ENCODE measurements at places on chromosomes 4 and X.

- no peak for DNase-seq
Measured at GRCh38 chrX:48864210-48864609, 28.8 kb upstream of the PCSK1N start.

DNA sequence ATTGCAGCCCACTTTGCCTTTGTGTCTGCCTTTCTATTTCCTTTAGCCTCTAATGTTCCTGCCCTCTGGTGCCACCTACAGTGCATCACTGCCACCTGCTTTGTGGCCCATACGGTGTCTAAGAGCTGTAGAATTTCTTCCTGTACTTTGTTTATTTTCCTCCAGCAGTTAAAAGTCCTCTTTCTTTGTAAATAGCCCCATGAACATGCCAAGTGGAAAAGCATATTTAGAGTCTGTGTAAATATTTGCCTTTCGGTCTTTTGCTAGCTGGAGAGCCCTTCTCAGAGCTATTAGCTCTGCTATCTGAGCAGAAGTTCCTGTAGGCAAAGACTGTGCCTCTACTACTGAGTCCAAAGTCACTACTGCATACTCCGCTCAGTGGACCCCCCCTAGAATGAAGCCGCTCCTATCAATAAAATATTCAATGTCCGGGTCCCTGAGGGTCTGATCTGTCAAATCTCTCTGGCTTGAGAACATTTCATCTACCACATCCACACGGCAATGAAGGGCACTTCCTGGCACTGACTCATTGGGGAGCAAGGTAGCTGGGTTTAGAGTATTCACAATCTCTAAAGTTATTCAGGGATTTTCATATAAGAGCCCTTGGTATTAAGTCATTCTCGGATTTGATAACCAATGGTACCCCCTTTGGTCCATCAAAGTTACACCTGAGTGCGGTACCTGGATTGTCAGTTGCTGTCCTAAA, 36.3 kb downstream of the SULT1E1 start:
- DNase-seq = no peak

- DNase-seq = no peak
Measured at GRCh38 chr4:89298788-89299152, 8.8 kb downstream of the GPRIN3 start.

GRCh38 chrX:111506826-111507225, 4.6 kb upstream of the SERTM2 start:
- no peak for DNase-seq

DNA sequence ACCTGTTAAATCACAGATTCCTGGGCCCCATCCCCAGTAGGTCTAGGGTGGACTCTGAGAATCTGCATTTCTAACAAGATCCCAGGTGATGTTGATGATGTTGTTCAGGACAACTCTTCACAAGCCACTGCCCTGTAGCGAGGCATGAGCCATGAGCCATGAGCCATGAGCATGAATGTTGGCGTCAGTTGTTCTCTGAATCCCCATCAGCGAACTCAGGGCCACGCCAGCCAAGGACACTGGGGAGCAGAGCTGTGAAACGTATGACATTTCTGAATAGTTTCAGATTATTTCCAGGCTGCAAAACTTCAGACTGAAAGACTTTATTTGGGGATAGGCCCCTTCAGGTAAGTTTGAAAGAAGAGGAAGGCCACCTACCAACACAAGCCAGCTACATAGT, 46.9 kb upstream of the HCCS start:
- DNase-seq = no peak

DNA sequence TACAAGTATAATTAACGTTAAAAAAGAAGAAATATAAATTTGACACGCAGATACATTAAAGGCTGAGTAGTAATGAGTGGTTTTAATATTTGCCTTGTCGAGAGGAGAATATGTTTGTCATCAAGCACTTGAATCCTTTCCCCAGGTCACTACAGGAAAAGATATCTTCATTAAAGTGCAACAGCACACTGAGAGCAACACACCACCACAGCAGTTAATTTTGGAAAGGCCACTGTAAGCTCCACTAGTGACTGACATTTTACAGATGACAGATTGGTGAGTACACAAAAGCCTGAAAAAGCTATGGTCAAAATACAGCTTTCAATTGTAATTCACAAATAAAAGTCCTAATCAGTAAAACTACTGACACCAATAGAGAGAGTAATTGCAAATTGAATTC, 76.6 kb downstream of the ZNF718 start:
- no peak for DNase-seq

DNA sequence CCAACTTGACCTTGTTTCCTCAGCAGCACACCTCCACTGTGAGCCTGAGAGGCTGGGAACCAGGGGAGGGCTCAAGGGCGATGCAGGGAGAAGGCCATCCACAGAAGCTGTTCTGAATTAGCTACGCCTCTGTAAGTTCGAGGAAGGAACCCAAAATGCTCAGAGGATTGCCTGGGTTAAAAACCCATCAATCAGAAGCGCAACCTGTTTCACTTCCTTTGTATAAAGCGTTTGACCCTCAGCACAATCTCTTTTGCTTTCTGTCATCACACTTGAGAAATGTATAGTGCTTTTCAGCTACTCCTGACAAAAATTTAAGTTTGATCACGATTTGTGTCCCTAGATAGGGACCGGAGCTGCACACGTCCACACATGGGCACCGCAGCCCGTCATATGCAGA, 48.0 kb upstream of the MAP3K15 start:
- no peak for DNase-seq

DNA sequence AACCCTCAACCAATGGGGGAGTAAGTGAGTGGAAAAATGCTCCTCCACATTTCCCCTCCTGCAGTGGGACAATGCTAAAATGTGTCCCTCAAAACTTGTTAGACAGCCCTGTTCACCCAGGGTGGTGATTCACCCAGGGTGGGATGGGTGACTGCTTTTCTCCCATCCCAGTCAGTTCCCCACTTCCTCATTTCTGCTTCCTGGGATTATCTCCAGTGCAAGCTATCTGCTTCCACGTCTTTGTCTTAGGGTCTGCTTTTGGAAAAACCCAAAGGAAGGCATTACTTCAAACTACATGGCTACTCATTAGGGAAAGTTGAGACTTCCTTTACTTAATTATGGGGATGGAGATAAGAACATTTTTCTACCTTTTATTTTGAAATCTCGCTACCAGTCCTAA, 45.5 kb downstream of the ETNPPL start:
- DNase-seq = no peak

GRCh38 chrX:13235930-13236329, 83.9 kb downstream of the ATXN3L start:
- DNase-seq = no peak

GRCh38 chr4:93994175-93994994, 165.8 kb downstream of the ATOH1 start:
- no peak for DNase-seq

- DNase-seq = no peak
Measured at GRCh38 chrX:30313322-30313721, 4.1 kb upstream of the NR0B1 start.

GRCh38 chrX:16479206-16479869, 170.6 kb upstream of the S100G start:
- no peak for DNase-seq

DNA sequence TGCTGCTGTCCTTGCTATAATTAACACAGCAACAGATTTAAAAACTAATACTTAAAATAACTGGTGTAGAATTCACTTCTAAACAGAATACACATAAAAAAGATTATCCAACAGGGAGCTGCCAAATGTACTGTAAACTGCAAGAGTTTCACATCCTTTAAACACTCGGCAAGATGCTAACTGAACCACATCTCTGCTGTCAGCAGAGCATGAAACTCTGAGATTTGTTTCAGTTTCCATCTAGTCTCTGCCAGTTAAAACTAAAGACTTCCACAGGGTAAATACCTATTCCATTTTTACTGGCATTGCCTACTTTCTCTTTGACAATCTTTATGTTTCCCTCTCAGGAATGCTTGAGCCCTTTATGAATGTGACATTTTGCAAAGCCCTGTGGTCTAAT, 127.7 kb downstream of the SLC7A11 start:
- DNase-seq = no peak

GRCh38 chr4:76296286-76296820, 10.2 kb upstream of the STBD1 start:
- DNase-seq = no peak

- no peak for DNase-seq
Measured at GRCh38 chr4:70849291-70849690, 9.6 kb upstream of the GRSF1 start.

DNA sequence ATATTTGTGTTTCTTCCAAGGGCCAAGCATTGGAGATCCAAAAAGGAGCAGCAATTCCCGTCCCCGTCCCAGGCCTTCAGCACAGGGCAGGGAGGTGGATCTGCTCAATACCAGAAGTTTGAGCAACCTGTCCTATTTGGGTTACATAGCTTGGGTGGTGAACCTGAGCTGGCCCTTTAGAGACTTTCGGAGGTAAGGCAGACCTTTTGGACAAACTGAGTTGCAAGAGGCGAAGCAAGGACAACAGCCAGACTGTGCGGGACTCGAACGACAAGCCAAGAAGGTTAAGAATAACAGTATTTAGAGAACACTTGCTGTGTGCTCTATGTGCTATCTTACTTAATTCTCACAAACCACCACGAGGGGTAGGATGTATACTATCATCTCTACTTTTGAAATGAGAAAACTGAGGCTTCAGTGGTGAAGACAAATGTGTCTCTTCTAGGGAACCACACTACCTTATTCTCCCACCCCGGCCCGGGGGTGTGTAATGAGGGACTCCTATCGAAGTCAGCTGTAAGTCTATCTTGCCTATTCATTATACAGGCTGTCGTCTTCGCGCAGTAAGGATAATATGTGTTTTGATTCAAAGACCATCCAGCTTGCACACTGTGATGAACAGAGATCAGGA, 1.3 kb downstream of the NOP14 start:
- DNase-seq = no peak

- DNase-seq = no peak
Measured at GRCh38 chr4:22385611-22386011, 130.3 kb downstream of the ADGRA3 start.

GRCh38 chr4:3862640-3863420, 96.6 kb downstream of the ADRA2C start:
- DNase-seq = no peak

DNA sequence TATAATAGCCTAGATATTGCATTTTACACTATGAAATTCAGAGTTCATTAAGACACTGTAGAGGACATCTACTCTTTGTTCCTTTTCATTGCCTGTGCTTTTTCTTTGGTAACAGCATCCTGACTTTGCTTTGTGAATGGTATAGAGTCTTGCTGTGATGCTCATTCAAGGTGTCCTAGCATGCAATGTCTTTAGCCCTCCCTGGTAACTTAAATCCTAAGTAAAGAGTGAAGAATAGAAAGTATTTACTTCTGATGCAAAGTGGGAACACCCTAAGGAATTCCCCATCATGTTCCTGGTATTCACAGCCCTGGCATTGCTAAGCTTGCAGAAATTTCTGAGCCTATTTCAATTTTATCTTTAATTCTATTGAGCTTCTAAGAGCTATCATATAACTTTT, 400.1 kb downstream of the FAT4 start:
- no peak for DNase-seq

All from NCI-H1417 treated with DMSO at 0.1 percent for 48 hours (cell line).